ENCODE measurements at places on chromosomes 5 and 9.

DNA sequence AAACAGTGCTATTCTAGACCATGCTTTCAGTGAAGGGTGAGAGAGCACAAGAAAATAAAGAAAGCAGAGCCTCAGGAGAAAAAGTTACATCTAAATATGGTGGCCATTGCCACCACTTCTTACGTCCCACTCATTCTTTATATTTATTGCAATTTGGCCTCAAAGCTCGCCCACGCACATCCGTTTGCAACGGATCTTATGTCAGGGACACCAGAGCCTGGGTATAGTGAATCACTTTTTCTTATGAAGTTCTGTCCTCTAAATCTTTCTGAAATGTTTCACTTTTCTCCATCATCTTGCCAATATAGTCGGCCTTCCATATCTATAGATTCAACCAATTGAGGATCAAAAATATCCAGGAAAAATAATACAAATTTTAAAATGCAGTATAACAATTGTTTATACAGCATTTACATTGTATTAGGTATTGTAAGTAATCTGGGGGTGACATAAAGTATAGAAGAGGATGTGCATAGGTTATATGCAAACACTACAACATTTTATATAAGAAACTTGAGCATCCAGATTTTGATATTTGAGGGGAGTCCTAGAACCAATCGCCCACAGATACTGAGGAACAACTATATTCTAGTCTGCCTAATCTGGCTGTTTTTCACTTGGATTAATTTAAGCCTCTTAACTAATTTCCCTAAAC lies 35.2 kb downstream of the GOLPH3 start:
- no peak for DNase-seq

GRCh38 chr5:53430618-53431252 lies 49.7 kb upstream of the FST start:
- no peak for DNase-seq

DNA sequence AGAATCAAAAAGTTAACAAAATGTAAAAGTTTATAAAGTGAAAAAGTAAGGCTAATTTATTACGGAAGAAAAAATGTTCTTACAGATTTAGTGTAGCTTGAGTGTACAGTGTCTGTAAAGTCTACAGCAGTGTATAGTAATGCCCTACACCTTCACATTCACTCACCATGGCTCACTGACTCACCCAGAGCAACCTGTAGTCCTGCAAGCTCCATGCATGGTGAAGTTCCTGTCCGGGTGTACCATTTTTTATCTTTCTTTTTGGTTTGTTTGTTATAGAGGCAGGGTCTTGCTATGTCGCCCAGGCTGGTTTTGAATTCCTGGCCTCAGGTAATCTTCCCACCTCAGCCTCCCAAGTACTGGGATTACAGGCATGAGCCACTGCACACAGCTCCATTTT lies 93.6 kb downstream of the MED27 start:
- DNase-seq: no peak

DNA sequence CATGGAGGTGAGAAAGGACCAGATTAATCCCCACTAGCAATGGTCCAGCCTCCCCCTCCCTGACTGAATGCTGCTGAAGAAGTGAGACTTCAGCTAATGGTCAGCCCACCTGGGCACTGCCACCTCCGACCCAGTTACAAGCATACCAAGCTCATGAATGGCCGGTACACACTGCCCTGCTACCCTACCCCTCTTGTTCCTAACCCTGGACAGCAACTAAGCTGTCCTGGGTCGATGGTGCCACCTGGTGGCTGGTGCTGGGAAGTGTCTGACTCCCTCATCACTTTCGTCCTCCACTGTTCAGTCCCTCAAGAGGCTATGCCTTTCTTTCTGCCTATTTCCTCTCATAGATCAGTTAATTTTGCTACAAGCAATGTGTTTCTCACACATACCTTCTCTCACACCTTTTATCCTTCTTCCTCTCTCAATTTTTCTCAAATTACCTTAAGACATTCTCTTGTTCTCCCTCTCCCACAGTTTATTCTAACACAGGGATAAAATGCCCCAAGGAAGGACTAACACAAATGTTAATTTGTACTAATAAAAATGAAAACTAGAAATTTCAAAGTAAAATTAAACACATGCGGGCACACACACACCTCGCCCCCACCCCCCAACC lies 42.4 kb downstream of the PAX5 start:
- no peak for DNase-seq

GRCh38 chr5:139863361-139863760 lies 67.8 kb downstream of the PSD2 start:
- DNase-seq: no peak

- no peak for DNase-seq
Measured at GRCh38 chr5:1634337-1634661, 110.5 kb upstream of the LPCAT1 start.

DNA sequence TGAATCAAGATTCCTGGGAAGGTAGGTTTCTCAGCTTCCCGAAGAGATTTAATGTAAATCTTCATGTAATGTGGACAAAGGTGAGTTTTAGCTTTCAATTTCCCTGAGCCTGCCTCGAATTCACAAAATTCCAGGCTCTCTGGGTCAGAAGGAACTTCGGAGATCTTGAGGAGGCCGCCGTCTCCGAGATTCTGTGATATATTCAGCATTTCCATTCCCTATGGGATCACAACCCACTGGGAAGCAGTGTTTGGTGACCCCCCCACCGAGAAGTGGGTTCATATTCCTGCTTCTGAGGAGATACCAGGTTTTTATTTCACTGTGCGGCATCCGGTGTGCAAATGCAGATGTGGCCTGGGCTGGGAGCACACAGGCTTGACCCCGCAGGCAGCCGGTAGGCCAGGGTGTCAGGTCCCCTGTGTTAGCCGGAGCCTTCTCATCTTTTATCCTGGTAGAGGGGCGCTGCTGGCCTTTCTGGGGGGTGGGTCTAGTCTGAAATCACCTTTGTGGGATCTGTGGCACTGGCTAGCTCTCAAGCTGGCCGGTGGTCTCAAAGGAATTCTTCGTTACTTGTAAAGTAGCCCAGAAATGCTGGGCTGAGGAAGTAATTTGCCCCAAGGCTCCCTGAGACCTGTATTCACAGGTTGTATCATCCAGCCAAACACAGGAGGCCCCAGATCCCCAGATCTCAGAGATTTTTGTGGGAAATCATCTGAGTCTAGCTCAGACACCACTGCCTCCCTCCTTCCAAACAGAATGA lies 1.4 kb downstream of the PLEKHG4B start:
- DNase-seq: no peak

GRCh38 chr5:75142566-75143136 lies 90.3 kb upstream of the GCNT4 start:
- DNase-seq: no peak

GRCh38 chr5:43225649-43226245 lies 33.7 kb downstream of the NIM1K start:
- no peak for DNase-seq

DNA sequence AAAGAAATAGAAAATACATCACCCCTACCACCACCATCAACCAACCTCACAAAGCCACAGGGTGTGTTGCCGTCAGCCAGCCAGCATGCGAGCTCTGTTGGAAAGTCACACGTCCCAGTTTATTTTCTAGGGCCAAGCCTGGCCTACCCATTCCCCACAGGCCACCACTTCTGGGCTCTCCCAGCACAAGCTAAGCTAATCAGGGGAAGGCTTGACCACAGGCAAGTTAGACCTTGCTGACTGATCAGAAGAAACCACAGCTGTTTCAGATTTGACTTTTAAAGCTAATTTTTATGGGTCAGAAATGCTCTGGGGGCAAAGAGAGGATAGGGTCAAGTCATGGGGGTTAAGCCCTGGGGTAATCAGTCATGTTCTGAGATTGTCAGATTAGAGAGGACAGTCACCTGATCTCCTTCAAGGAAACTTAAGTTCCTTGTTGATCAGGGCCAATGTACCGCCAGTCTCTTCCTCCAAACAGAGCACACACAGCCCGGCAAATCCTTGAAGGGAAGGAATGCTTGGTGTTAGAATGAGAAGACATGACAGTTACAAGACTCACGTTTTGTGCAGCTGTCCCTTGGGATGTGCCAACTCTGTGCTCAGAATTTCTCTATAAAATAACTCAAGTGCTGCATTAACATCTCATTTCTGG lies 7.6 kb downstream of the SHB start:
- no peak for DNase-seq

DNA sequence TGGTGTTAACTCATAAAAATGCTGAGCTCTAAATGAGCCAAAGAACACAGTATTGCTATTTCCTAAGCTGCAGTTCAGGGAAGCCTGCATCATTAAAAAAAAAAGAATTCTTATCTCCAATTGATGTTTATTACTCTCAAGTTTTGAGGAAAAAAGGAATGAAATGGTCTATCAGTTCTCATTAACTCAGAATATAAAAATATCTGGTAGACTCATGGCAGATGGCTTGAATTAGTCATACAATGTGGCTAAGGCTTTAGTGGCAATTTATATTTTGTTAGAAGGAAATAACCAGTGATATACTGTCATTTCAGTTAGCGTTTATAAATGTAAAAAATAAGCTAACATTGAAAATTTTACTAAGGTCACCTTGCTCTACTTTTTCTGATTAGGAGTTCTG lies 1403.4 kb upstream of the C9orf72 start:
- DNase-seq: no peak

DNA sequence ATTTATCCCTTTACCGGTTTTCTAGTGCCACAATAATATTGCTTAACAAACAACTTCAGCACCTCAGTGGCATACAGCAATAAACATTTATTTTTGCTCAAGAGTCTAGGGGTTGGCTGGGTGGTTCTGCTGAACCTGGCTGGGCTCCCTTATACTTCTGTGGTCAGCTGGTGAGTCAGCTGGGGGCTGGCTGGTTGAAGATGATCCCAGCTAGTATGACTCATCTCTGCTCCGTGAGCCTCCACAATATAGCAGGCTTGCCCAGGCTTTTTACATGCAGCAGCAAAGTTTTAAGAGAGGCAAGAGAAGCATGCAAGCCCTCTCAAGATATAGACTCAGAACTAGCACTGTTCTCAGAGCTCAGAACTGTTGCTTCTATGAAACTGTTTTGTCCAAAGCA lies 523.5 kb upstream of the CLINT1 start:
- DNase-seq: peak; percentile 64

GRCh38 chr5:1443171-1443570 lies 2.1 kb downstream of the SLC6A3 start:
- DNase-seq: no peak

DNA sequence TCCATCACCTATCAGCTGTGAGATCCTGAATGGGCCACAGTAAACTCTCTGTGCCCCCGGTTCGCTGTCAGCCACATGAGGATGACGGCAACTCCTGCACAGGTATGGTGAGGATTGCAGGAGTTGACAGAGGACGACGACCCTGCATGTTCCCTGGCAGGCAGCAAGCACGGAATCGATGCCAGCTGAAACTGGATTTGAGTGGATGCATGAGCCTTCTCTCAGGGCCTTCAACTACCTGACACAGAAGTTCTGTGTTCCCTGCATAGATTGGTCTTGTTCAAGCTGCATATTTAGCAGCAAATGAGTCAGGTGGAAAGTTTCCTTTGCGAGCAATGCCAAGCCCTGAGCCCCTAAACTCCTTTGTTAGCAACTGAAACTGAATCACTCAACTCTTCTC lies 69.6 kb upstream of the PTCH1 start:
- DNase-seq: no peak

DNA sequence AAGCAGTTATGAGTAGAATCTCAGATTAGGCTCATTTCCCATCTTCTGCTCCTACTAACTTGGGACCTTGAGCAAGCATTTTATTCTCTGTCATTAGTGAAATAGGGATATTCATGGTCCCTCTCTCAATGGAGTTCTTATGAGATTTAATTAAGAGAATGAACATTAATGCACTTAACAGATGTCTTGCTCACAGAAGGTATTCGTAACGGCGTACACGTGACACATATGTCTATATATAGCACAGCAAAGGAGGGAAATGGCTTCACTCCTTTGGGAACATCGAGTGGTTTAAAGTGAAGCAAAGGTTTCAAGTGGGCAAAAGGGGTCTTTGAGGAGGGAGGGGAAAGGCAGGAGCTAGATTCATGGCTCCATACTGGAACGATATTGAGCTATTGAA lies 24.6 kb downstream of the KDM4C start:
- DNase-seq: no peak

DNA sequence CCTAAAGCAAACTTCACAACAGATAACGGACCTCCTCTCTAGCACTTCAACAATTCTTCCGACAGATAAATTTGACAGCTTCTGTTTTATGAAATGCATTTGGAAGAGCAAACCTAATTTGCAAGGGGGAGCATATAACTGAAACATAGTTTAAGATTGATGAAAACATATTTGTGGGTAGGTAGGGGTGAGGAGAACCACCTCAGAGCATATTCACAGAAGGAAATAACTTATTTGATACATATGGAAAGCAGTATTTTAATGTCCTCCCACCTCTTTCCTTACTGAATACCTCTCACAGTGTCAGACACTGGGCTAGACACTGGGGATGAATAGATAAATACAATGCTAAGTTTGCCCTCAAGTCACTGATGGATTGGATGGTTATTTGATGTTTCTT lies 384.8 kb downstream of the MAT2B start:
- no peak for DNase-seq

- DNase-seq: no peak
Measured at GRCh38 chr5:173155912-173156311, 11.6 kb downstream of the BNIP1 start.

DNA sequence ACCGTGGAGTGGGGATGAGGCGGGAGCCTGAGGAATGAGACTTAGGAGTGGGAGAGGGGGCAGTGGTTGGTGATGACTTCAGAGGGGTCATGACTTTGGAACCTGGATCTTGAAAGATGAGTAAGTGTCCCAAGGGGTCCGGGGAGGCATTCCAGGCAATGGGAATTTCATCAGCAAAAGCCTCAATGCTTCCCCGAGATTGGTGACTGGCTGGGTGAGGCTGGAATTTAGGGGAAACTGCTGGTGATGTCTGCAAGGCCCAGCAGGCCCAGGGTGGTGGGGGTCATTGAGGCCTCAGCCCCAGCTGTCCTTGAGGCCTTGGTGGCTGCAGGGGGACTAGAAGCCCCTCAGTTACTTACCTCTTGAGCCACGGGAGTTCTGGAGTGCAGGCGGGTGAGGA lies 7.5 kb downstream of the NDST1 start:
- no peak for DNase-seq

- DNase-seq: no peak
Measured at GRCh38 chr5:34996261-34996660, 51.5 kb downstream of the AGXT2 start.

- no peak for DNase-seq
Measured at GRCh38 chr5:113024076-113024697, 47.6 kb downstream of the DCP2 start.

GRCh38 chr9:133255371-133256135 lies 19.4 kb downstream of the ABO start:
- no peak for DNase-seq

- DNase-seq: no peak
Measured at GRCh38 chr5:56575821-56576220, 239.5 kb upstream of the MAP3K1 start.

GRCh38 chr9:71977003-71977402 lies 65.6 kb downstream of the C9orf85 start:
- DNase-seq: no peak
